ENCODE measurements at places on chromosomes 4 and X. TPM values are rescaled to one million over a fixed set of nuclear protein-coding genes. Genes with fewer than 3 reads are reported as not detected.

RENBP gene
- 0.92 TPM for total RNA-seq

ZAR1 gene
- total RNA-seq, result 0.23 TPM

NLRP2B gene
- not detected for total RNA-seq

TRPC3 gene
- 0.06 TPM for total RNA-seq

GAGE12J gene
- not detected for total RNA-seq

PLCXD1 gene
- 12.6 TPM for total RNA-seq

NLGN3 gene
- total RNA-seq, result not detected

SYTL5 gene
- 0.17 TPM for total RNA-seq

SRPK3 gene
- total RNA-seq, result 0.17 TPM

DKK2 gene
- total RNA-seq, result 0.40 TPM

AFP gene
- 0.22 TPM for total RNA-seq

DNA sequence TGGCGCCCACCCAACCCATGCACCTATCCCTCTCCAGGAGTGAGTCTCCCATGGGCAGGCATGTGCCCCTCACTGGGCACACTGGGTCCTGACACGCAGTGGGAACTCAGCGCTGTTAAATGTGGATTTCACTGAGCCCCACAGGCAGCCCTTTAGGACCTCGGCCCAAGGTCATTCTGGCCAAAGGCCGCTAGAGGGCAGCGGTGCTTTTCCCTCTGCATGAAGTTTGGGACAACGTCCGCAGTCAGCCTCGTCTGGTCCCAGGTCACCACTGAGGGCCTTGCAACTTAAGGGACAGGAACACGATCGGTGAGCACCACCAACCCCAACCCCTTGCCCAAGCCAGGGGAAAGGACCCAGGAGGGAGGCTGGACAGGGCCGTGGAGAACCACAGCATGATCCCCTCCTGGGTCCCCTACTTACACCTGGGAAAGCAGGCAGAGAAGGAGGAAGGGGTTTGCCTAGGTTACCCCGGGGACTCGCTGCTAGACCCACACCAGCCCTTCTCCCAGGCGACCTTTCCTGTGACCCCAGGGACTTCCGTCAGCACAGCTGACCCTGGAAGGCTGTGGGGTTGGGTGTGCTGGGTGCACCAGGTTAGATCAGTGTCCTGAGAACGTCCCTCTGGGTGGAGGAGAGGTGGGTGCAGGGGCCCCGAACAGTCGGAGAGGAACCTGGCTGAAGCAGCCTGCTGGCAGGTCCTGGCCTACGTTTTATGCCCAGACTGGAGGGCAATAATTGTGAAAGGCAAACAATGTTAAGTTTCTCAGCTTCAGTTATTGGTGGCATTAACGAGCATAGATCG is 24.0 kb downstream of the CYTL1 start:
- no peak for DNase-seq

GRCh38 chrX:82230013-82230412 is 1028.1 kb downstream of the SH3BGRL start:
- no peak for DNase-seq

GRCh38 chrX:150361777-150362351 is 1.3 kb upstream of the MAMLD1 start:
- DNase-seq, result no peak

DNA sequence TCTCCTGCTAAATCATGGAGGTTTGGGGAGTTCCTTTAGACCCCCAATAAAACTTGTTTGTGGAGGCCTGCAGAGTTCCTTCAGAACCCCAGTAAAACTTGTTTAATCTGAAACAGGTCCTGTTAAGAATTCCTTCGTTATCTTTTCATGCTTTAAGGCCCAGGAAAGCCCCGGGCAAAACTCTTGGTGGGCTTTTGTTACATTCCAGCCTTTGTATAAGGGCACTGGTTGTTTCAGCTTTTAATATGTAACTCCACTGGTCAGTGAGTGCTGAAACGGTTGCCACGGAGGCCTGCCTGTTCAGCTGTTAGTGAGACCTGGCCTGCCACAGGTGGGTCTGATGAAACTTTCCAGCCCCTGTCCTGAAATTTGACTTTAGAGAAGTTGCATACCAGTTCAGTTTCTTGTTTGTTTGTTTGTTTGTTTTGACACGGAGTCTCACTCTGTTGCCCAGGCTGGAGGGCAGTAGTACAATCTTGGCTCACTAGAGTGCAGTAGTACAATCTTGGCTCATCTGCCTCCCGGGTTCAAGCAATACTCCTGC is 12.4 kb upstream of the DHRSX start:
- DNase-seq, result no peak

GRCh38 chr4:139986689-139987501 is 167.1 kb downstream of the MAML3 start:
- DNase-seq, result no peak

DNA sequence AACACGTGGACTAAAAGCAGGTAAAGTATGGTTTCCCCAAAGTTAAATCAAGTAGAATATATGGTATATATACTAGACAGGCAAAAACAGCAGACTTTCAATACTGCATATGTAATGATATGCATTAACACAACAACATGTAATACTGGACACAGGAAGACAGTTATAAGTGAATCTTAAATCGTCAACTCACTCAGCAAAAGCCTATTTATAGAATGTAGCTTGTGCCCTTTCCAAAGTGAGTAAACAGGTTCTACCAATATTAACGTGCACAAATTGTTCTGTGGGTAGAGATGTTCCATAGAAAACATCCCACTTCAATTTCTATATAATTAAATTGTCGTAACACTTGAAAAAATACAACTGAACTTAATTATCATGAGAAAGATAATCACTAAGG is 30.6 kb downstream of the FAM241A start:
- no peak for DNase-seq

DNA sequence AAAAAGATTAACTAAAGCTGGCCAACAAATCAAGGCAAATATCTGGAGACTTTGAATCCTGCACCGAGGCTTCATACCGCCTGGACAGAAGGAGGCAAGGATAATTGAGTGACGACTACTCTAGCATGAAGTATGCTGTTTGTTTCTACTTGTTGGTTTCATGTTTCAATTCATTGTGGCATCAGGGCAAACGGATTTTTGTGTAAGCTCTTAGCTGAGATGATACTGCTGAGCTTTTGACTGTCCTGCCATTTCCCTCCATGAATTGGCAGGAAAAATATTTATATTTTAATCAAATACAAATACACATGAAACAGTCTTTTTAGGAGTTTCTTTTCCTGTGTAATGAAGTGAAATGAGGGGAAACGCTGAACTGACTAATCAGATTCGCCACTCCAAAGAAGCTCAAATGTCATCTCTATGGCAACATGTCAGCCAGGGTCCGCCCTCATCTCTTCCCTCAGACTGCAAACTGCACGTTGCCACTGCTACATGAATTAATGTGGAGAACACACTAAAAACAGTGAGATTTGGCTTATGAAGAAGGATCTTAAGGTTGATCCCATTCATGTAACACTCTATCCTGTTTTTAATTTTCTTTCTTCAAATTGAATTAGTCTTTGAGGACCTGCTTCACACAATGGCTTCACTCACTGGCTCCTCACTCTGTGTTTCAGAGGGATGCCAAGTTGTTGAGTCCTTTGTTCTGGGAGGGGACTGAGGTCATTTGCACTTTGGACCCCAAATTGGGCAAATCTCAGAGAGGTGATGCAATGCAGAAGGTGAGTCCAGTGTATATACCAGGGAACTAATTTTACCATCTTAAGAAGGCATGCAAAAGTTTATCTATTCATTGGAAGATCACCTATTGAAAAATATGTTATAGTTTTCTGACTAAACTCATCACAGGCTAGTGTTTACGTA is 149.6 kb upstream of the MID1 start:
- DNase-seq, result no peak

GRCh38 chr4:139814323-139815015 is 148.8 kb downstream of the MGST2 start:
- DNase-seq, result no peak

DNA sequence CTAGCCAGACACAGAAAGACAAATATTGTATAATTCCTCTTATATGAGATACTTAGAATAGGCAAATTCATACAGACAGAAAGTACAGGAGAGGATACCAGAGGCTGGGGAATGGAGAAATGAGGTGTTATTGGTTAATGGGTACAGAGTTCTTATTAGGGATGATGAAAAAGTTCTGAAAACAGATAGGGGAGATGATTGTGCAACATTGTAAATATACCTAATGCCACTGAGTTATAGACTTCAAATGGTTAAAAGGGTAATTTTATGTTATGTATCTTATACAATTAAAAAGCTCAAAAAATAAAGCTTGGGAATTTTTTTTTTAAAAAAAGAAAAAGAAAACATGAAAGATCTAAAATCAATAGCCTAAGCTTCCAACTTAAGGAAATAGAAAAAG is 98.8 kb upstream of the TECRL start:
- DNase-seq, result no peak

GRCh38 chr4:140469791-140470733 is 28.0 kb downstream of the MGAT4D start:
- no peak for DNase-seq

DNA sequence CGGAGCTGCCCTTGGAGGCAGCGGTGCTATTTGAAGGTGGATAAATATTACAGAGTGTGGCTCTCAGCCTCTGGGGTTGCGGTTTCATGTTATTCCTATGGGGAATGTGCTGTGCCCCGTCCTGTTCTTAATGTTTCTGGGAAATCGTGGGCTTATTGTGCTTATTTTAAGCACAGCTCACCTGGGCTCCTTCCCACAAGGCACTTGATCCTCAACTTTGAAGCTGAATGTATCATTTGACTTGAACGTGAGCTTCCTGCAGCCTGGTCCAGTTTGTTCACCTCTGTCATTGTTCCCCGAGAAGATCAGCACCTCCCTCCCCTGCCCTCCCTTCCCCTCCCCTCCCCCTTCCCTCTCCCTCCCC is 3.9 kb downstream of the SORCS2 start:
- DNase-seq, result no peak

GRCh38 chr4:38188631-38189101 is 228.5 kb downstream of the PTTG2 start:
- no peak for DNase-seq

GRCh38 chr4:73527196-73527595 is 45.7 kb downstream of the AFM start:
- no peak for DNase-seq

GRCh38 chrX:118574666-118575065 is 79.1 kb downstream of the DOCK11 start:
- no peak for DNase-seq

DNA sequence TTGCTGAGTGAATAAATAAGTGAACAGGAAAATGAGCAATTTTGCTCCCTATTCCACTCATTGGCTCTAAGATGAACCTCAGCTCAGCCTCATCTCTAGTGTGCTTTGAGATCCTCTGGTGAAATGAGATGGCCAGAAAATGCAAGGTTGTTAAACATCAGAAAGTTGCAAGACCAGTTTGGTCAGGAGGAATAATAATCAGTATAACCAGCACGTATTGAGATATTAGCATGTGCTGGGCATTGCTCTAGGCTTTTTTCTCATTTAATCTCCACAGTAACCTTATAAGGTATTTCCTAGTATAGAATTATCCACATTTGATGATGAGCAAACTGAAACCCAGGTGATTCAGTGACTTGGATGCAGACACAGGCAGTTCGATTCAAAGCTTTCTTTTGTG is 110.5 kb upstream of the PAK3 start:
- no peak for DNase-seq

- no peak for DNase-seq
Measured at GRCh38 chr4:90979556-90979955, 852.4 kb downstream of the CCSER1 start.

- no peak for DNase-seq
Measured at GRCh38 chr4:72975488-72975784, 94.1 kb downstream of the COX18 start.

DNA sequence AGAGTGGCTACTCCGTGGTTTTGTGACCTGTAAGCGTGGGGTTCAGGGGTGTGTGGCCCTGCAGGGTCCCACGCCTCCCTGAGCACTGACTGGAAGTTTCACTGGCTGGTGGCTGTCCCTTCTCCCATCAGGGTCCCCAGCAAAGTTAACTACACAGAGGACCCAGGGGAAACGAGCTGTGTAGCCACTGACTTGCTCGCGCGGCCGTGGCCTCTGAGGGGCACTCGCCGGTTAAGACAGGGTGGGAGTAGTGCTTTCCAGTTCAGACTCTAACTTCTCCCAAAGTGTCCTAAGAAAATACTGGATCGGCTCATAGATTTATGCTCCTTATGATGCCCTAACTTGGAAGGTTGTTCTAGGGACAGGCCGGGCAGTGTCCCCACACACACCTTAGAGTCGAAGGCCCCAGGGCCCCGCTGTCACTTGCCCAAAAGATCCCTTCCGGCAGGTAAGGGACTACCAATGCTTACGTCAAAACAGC is 28.2 kb downstream of the NELFA start:
- DNase-seq, result no peak

GRCh38 chrX:53093177-53093655 is 726 bp upstream of the KANTR start:
- no peak for DNase-seq

- DNase-seq, result no peak
Measured at GRCh38 chr4:94714365-94715160, 43.2 kb upstream of the BMPR1B start.

GRCh38 chrX:136643243-136643642 is 4.7 kb upstream of the CD40LG start:
- no peak for DNase-seq

DNA sequence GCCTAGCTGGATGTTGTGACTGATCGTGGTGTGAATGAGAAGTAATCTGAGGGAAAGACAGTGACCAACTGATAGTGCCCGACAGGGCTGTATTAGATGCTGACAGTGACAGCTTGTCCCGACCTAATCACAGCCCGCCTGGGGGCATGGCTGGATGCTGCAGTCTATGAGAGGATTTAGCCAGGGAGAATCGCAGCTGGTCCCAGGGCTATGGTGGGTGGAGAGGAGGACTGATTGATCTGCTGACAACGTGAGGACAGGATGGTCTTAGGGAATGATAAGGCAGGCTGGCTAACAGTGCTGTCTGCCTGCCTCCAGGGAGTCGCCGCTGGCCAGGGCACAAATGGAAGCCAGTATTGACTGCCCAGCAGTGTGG is 621 bp upstream of the SUV39H1 start:
- no peak for DNase-seq

- no peak for DNase-seq
Measured at GRCh38 chr4:153643406-153644383, 40.4 kb upstream of the TLR2 start.

DNA sequence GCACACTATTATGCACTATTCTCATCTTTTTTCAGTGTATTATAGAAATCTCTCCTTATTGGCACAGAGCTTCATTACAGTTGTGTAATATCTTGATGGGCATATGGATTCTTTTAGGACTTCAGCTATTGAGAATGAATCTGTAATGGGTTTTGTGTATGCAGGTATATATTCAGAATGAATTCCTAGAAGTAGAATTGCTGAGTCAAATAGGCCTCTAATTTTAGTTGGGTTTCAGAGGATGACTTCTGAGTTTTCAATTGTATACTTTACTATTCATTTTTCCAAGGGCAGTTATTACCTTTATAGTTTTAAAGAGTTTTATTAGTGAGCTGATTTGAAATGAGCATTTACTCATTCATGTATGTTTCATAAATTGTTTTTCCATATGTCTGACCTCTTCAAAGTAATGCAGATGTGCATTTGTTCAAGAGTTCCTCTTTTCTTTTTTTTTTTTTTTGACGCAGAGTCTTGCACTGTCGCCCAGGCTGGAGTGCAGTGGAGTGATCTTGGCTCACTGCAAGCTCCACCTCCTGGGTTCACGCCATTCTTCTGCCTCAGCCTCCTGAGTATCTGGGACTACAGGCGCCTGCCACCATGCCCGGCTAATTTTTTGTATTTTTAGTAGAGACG is 19.5 kb downstream of the CASP6 start:
- no peak for DNase-seq

GRCh38 chr4:10495651-10496050 is 38.4 kb upstream of the ZNF518B start:
- DNase-seq, result no peak

All from epithelial cell of proximal tubule (primary cell).